Left colon (tissue), 2 donors: ENCODE measurements at places on chromosomes 6 and 20. TPM values are rescaled to one million over a fixed set of nuclear protein-coding genes. Genes with fewer than 3 reads are reported as not detected.
A peak's percentile ranks its signal among the peaks of the same experiment; 100 is the strongest.

GRCh38 chr6:45591890-45592289, 214.2 kb upstream of the SUPT3H start:
- no peak for DNase-seq

Gene GHRH
- not detected for total RNA-seq

DNA sequence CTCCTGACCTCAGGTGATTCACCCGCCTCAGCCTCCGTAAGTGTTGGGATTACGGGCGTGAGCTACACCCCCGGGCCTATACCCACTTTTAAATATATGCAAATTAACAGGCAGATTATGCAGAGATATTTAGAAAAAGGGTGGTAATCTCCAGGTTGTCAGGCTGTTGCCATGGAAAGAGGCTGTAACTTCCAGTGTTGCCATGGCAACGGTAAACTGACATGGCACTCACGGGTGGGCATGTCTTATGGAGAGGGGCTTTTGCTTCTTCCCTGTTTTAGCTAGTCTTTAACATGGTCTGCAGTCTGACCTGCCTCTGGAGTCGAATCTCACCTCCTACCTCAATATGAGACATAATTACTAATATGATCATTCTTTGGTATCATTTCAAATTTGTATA, 44.9 kb downstream of the ZNF334 start:
- no peak for DNase-seq

GRCh38 chr6:10779076-10779475, 31.5 kb downstream of the TMEM14B start:
- no peak for DNase-seq

- no peak for DNase-seq
Observed at GRCh38 chr6:55664591-55665587, 85.9 kb upstream of the HMGCLL1 start.

Gene OR2H1
- total RNA-seq: not detected

GRCh38 chr6:160766989-160767646, 65.1 kb downstream of the PLG start:
- peak; percentile 53 for DNase-seq

GRCh38 chr6:161261816-161262215, 12.0 kb downstream of the AGPAT4 start:
- no peak for DNase-seq

Gene DSP
- total RNA-seq: 213 TPM

GRCh38 chr6:170464524-170464979, 88.6 kb downstream of the PSMB1 start:
- no peak for DNase-seq

Gene TMEM151B
- total RNA-seq: 0.31 TPM

GRCh38 chr6:157953580-157954091, 28.0 kb upstream of the SYNJ2 start:
- DNase-seq: no peak

Gene TCF15
- total RNA-seq: not detected

Gene CLDN20
- not detected for total RNA-seq

GRCh38 chr20:17518339-17519052, 12.7 kb downstream of the BFSP1 start:
- no peak for DNase-seq

DNA sequence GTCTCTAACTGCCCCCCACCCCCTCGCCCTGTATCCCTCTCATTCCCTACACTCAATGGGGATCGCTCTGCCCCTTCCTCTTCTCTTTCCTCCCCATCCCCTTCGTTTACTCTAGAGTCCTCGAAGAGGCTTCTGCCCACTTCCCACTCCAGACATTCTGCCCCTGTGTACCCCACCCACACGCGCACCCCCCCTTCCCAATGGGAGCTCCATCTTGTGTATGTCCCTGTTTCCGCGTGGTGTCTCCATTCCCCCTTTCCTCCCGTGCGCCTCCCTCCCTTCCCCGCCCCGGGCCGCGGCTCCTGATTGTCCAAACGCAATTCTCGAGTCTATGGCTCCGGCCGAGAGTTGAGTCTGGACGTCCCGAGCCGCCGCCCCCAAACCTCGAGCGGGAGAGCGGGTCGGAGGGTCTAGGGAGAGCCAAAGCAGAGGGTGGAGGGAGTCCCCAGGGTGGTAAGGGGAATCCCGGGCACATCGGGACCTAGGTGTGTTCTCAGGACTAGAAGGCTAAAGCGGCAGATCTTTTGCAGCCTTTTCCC, 679 bp upstream of the RING1 start:
- peak; percentile 65 for DNase-seq

Gene BTNL2
- not detected for total RNA-seq

DNA sequence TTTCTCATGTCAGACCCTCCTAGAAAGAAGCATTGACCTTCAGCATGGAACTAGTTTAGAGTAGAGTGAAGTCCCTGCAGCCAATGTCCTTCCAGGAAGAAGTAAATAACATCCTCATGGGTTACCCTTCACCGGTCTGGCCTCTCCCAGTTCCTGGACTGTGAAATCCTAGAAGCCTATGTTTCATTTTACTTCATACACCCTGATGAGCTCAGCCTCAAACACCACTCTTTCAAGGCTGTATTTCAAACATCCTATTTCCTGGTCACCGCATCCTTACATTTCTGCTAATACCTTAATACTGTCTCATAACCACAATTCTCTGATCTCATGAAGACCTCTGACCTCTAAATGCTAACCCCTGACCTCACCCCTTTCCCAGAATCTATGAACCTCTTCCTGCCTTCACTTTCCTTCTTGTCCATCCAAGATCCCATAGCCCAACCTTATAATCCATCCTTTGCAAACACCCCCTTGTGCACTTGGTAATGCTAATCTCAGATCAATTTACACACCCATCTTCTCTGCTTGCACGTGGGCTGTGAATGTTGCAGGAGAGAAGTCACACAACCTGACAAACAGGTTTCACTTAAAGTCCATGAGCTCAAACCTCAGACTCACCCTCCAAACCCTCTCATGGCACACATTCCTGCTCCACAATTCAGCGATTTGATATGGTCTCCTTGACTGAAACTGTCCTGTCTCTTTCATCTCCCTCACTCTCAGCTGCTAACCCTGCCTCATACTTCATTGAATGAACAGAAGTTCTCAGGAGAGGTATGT, 30.2 kb downstream of the SLC2A10 start:
- peak; percentile 16 for DNase-seq

DNA sequence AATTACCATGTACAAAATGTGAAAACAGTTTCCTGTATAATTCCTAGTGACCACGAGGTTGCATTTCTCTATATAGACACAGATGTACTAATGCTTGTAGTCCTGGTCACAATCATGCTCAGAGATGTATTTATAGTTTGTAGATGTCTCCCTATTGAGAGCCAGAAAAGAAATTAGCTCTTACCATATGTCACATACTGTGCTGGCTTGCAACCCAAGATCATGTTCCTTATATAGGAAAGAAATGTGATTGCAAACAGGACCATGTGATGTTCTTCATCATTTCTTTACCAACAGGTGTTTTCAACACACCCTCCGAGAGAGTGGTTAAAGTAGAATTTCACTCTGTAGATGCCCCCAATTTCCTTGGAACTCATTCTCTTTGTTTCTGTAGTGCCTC, 369.4 kb downstream of the CBLN4 start:
- no peak for DNase-seq
